GM06990 (cell line): ENCODE measurements at places on chromosomes 12 and 14.

GRCh38 chr12:7668171-7668570 is 2.5 kb upstream of the APOBEC1 start:
- DNase-seq: no peak

- no peak for DNase-seq
These were observed 16.0 kb upstream of the OR6S1 start for GRCh38 chr14:20657216-20658211.

DNA sequence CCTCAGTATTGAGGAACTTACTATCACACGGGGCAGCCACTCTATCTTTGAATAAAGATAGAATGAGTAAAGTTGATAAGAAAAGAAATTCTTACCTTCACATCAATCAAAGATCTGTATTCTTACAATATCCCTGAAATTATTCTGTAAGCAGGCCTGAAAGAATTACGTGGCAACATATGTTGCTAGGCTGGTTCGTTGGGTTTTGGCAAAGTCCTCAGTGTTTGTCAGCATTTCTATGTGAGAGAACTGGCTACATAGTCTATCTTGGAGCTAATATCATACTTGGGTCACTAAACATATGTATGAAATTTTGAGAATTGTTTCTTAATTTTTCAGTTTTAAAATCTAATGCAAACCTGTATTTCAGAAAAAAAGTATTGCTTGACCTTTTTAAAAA is 412.2 kb upstream of the GARIN6 start:
- DNase-seq: no peak

DNA sequence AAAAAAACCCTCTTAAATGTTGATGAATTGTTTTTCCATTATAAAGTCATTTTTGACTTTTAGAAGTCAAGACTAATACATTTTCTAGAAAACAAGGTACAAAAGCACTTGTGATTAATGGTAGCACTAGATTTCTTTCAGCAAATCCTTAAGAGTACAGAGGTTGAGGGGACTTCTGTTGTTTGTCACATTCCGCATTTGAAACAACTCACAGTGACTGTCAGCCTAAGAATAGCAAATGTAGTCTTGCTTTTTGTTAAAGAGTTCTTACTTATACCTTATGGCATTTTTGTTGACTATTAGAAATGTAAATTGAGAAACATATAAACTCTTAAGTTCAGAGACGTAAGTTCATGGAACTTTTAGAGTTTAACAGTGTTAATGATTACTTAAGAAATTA is 16.4 kb downstream of the YARS2 start:
- no peak for DNase-seq

DNA sequence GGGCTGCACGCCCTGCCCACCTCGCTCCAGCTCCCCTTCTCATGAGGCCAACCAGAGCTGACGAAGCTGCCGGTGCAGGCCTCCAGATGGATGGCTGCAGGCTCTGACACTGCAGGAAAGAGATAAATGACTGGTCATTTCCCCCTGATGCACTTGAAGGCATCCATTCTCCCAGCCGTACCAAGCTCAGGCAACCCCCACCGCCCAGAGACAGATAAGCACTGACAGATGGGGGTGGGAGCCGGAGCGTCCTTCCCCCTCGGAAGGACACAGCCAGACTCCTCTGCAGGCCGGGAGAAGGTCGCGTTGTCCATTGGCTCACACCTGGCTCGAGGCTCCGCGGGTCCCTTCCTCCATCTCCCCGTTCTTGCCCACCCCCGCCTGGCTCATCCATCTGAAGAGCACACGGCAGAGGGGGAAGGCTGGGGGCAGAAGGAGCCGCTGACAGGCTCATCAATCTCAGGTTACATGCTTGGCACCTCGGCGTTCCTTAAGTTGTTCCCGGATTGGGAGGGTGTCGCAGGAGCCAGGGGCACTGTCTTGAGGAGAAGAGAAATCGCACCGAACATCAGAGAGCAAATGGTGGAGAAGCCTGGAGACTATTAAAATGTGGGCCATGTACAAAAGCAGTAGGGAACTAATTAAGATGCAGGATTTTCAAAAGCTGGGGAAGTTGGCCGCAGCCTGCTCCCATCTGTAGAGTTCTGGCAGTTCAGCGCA is 151.6 kb downstream of the DPF3 start:
- DNase-seq: no peak

DNA sequence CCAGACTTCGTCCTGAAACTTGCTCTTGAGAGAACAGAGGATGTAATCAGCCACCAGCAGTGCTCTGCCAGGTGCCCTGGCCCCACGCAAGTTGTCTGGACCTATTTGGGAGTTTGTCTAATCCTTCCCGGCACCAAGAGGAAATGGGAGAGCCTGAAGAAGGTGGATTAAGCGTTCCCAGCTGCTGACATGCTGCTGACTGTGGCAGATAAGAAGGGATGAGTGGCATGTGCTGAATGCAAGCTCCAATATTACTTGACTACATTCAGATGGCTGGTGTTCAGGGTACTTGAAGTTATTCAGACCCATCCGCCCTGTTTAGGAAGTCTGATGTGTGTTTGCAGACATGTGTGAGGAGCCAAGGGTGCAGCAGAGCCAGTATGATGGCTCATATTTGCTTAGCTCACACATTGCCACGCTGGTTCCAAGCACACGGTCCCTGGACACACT is 440.6 kb upstream of the CCDC196 start:
- DNase-seq: no peak

DNA sequence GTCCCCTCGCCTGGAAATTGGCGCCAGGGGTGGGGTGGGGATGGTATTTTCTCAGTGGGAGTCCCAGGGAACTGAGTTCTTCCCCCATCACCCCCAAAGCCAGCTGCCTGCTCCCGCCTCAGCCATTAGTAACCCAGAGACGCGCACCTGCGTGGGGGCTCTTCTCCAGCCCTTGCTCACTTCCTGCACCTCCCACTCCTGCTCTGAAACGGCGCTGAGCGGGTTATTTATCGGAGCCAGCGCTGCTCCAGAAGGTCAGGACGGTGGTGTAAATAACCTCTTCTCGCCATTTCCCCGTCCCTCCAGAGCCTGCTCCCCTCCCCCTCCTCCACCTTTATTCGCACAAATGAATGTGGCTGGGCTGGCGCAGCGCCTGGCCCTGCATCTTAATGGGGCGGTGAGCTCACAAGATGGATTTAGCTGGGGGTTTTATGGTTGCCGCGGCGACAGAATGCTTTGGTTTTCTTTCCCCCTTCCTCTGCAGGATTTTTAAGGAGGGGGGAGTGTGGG is 12.2 kb downstream of the GPR84 start:
- peak; percentile 63 for DNase-seq

DNA sequence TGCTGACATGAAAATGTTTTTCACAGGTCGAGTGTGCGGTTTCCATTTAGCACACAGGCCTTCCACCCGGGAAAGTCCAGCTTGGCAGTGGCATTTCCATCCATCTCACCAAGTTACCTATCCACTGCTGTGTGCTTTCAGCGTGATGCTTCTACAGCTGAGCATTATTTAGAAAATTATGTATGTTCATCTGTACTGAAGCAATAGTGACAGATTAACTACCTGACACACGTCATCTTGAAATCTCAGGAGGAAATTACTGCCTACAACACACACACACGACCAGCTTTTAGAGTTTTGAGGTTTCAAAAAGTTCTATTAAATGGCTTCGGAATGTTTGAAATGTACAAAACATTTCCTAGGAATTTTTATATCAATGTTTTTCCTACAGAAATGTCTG is 39.4 kb downstream of the IFNG-AS1 start:
- no peak for DNase-seq

GRCh38 chr12:109770104-109770860 is 56.7 kb downstream of the FAM222A start:
- no peak for DNase-seq

GRCh38 chr12:11085419-11085818 is 6.7 kb downstream of the TAS2R43 start:
- DNase-seq: peak; percentile 3

DNA sequence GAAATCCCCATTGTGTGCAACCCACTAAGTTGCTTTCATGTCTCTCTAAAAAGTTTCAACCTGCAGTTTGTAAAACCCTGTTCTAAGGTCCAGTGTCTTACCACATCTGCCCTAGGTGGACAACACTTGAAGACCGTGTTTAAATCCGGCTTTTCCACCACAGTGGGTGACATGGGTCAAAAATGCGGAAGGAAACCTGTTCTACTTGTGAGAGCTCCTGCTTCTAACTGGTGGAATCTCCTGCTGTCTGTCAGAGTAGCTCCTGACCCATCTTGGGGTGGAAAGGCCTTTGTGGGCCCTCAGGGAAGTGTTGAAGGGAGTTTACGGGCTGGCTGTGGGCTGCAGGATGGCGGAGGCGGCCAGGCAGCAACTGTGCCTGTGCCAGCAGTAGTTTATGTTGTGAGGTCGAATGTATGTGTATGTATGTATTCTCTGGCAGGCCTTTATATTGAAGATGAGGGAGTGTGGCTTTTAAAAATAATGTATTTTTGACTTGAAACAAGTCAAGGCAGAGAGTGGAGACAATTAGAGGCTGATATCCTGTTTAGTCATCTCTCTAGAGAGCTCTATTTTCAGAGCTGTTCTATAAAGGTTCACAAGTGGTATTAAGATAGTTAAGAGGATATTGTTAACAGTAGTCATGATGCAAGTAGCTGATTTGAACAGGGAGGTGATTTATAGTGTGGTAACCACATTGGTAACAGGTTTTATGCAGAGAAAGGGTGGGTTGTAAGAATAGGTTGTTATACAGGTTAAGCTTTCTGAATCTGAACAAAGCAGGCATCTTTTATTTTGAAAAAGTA is 67.0 kb downstream of the PRKCH start:
- peak; percentile 83 for DNase-seq

DNA sequence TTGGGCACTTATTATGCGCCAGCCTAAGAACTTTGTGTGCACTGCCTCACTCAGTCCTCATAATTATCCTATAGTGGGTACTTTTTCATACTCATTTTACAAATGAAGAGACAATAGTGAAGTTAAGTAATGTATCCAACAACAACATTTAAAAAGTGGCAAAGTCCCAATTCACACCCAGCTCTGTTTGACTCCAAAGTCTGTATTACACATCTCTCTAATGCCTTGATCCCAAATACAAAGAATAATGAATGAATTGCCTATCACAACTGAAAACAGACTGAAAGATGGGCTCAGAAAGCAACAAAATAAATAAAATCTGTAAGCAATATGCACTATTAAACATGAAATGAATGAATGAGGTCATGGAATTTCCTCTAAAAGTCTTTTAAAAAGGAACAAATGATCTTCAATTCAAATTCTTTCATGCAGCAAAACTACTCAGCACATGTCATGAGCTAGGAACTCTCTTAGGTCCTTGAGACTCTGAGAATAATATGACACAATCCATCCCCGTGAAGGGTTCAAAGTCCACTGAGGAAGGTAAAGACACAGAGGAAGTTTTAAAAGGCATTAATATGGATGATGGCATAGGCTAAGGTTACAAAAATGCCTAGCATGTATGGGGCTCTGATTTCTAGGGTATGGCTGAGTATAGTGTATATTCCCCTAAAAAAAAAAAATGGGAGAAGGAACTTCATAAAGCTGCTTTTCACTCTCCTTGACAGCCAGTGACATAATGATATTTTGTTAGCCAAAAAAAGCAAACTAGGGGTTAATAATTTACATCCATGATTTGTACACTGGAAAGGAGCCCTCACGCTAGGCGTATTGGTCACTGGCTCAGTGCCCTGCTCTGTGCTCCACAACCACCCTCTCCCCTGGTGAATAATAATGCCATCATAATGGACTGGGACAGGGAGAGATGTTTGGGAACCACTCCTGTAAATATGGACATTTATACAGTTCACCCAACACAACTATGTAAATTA is 103.4 kb downstream of the SLC2A13 start:
- DNase-seq: no peak

- no peak for DNase-seq
These were observed 57.1 kb downstream of the TRAFD1 start for GRCh38 chr12:112182499-112182898.

GRCh38 chr12:64318605-64319004 is 72.0 kb downstream of the C12orf56 start:
- peak; percentile 12 for DNase-seq

- DNase-seq: peak; percentile 72
These were observed 193.3 kb downstream of the ANO4 start for GRCh38 chr12:100987552-100988521.

DNA sequence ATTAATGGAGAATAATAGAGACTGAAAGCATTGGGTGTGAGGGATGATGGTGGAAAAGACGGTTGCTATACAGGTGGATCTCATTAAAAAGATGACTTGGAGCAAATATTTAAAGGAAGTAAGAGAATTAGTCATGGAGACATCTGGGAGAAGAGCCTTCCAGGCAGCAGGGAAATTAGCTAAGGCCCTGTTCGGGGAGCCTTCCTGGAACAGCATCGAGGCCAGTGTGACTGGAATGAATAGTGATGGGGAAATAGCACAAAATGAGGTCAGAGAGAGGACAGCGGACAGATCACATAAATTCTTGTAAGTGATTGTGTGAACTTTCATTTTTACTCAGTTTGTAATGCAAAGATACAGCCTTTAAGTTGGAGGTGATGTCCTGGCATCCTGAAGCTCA is 842.3 kb downstream of the SLC6A15 start:
- DNase-seq: no peak

- no peak for DNase-seq
These were observed 11.4 kb downstream of the GPR19 start for GRCh38 chr12:12684375-12685106.

- DNase-seq: peak; percentile 40
These were observed 17.6 kb upstream of the PLEKHH1 start for GRCh38 chr14:67515386-67516079.

- DNase-seq: no peak
These were observed 2.5 kb downstream of the NR1H4 start for GRCh38 chr12:100476013-100476751.

DNA sequence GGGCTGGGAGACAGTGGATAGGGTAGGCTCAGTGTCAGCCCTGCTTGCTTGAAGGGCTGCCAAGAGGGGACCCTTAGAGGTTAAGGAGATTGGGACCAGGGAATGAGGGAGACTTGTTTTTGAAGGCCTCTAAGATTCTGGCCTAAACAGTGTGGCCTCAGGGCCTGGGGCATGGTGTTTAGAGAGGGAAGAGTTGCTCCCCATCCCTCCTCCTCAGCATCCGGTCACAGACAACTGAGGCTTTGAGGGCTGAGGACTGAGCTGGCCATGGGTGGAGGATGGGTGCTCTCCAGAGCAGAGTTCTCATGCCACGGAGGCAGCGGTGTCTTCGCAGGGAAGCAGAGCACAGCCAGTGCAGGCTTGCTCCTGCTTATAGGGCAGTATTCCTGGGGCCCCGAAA is 49.4 kb downstream of the KRT80 start:
- no peak for DNase-seq

DNA sequence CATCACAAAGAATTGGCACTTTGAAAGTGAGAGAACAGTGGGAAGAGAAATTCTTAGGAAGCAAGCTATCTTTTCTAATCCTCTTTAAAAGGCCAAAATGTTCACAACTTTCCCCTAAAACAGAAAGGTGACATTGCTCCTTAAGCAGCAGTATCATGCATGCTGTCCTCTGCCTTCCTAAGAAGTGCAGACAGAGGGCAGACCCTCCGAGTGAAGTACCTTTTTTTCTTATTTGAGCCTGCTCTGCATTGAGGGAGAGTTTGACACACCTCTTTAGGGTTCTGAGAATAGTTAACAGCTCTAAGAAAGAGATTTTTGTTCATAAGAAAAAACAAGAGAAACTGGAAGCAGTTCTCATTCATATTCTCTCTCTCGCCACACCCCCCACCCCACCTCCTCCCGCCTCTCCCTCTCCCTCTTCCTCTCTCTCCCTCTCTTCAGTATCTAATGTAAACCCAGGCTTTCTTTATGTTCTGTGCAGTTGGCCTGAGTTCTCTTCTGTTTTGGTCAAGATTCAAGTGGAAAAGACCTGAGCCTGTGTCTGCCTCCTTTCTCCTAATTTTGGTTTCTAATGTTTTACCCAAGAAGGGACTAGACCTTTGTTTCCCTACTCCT is 709.1 kb downstream of the DIO2 start:
- no peak for DNase-seq
